ENCODE measurements at places on chromosomes 5 and 9. TPM values are rescaled to one million over a fixed set of nuclear protein-coding genes. Genes with fewer than 3 reads are reported as not detected.

MYOT gene
- total RNA-seq: not detected

G3BP1 gene
- 130 TPM for total RNA-seq

PANK3 gene
- total RNA-seq: 11.8 TPM

KCNV2 gene
- total RNA-seq: not detected

PTGS1 gene
- 1.4 TPM for total RNA-seq

GPR150 gene
- not detected for total RNA-seq

SAXO1 gene
- not detected for total RNA-seq

FOXI1 gene
- not detected for total RNA-seq

PKD2L2 gene
- total RNA-seq: not detected

SPINK13 gene
- total RNA-seq: not detected

ADRA1B gene
- 16.4 TPM for total RNA-seq

TTLL11 gene
- total RNA-seq: 3.9 TPM

CRHBP gene
- not detected for total RNA-seq

LCN1 gene
- total RNA-seq: not detected

TAS2R1 gene
- not detected for total RNA-seq

SHISAL2B gene
- not detected for total RNA-seq

GLRA1 gene
- total RNA-seq: not detected

CD274 gene
- 0.97 TPM for total RNA-seq

LCP2 gene
- not detected for total RNA-seq

PTTG1 gene
- 194 TPM for total RNA-seq

FRRS1L gene
- total RNA-seq: 0.19 TPM

SPAG8 gene
- 0.76 TPM for total RNA-seq

SLCO6A1 gene
- not detected for total RNA-seq

CFAP90 gene
- 0.53 TPM for total RNA-seq

PTGR1 gene
- total RNA-seq: 336 TPM

CBY3 gene
- not detected for total RNA-seq

GCNT1 gene
- 4.4 TPM for total RNA-seq

SPINK4 gene
- not detected for total RNA-seq

RORB gene
- not detected for total RNA-seq

TTC16 gene
- total RNA-seq: not detected

FUT7 gene
- total RNA-seq: not detected

UGT3A1 gene
- not detected for total RNA-seq

DOK3 gene
- 4.3 TPM for total RNA-seq

PCDHA12 gene
- 3.4 TPM for total RNA-seq

TLE1 gene
- total RNA-seq: 96.8 TPM

SGTB gene
- 6.3 TPM for total RNA-seq

FBP2 gene
- total RNA-seq: not detected

AHRR gene
- total RNA-seq: 4.3 TPM

GLDC gene
- total RNA-seq: 14.1 TPM

FGF10 gene
- not detected for total RNA-seq

EDIL3 gene
- total RNA-seq: 0.13 TPM

OLFML2A gene
- total RNA-seq: 22.6 TPM
